ENCODE measurements at places on chromosomes 5 and 9. TPM values are rescaled to one million over a fixed set of nuclear protein-coding genes. Genes with fewer than 3 reads are reported as not detected.

SPATA31D4 gene
- total RNA-seq: not detected

DNA sequence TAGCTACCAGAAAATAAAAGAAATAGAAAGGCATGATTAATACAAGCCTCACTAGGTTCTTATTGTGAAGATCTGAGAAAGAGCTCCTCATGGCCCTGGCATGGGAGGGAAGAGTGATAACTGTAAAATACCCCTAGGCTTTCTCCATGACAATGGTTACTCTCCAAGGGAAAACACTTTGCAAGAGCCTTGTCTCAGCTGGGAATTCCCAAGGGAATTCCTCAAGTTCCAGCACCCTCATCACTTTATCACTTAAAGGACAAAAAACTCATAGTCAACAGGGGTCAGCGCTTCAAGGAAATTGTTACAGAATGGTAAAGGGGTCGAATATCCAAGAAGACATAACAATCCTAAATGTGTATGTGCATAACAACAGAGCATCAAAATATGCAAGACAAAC is 21.2 kb downstream of the SYK start:
- DNase-seq: no peak

DNA sequence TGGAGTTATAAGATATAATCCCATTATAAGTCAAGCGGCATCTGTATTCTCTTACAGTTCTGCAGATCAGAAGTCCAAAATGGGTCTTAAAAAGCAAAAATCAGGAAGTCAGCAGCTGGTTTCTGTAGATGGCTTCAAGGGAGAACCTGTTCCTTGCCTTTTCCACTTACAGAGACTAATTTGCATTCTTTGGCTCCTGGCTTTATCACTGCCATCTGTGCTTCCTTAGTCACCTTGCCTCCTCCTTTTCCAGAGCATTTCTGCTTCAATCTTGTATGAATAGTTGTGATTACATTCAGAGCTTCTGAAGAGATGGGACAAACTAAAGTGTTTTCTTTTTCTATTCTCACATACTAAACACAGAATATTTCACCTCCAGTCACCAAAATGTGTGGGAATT is 647.3 kb upstream of the GRAMD2B start:
- no peak for DNase-seq

WWC1 gene
- total RNA-seq: 15.5 TPM

- DNase-seq: no peak
Observed at GRCh38 chr5:169112016-169112415, 188.9 kb downstream of the SLIT3 start.

TNFSF15 gene
- not detected for total RNA-seq

DNA sequence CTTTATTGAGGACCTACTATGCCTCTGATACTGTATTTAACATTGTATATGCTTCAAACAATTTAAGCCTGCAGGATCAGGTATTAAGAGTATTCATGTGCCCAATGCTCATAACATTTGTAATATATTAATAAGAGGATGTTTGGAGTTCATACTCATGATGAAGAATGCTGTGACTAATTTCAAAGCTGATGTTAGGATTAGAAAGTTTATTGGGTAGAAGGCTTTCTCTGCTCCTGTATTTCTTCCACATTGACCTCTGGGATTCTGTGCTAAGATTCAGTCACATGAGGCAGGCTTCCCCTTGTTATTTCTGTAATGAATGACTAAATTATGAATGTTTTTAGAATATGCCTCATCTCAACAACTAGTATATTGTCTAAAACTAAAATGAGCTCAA is 456.4 kb downstream of the NFIB start:
- no peak for DNase-seq
